ENCODE measurements at places on chromosomes 5 and 9. TPM values are rescaled to one million over a fixed set of nuclear protein-coding genes. Genes with fewer than 3 reads are reported as not detected.

GRCh38 chr5:139306628-139307379 is 13.3 kb downstream of the MATR3 start:
- no peak for DNase-seq

- no peak for DNase-seq
Measured at GRCh38 chr5:147617191-147617606, 107.3 kb upstream of the DPYSL3 start.

Gene FAM78A
- total RNA-seq, result 6.2 TPM

Gene MELK
- not detected for total RNA-seq

DNA sequence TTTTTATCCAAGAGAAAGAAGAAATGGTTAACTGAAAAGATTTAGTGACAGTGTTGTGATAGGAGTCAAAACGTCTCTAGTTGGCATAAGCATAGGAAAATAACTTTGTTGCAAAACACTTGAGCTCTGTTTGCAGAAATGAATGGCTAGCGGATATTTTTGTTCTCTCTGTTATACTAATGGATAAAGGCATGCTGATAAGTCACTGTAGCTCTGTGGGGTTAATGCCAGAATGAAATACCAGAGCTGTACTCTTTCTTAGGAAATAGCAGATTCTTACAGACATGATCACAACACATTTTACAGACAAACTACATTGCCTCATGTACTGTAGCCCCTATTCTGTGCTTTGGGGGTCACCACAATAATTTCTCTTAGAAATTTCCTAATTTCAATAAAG is 202.8 kb downstream of the DMRTA1 start:
- DNase-seq, result no peak

Gene RPS14
- 1,928 TPM for total RNA-seq
